ENCODE measurements at places on chromosomes 16 and 17.

DNA sequence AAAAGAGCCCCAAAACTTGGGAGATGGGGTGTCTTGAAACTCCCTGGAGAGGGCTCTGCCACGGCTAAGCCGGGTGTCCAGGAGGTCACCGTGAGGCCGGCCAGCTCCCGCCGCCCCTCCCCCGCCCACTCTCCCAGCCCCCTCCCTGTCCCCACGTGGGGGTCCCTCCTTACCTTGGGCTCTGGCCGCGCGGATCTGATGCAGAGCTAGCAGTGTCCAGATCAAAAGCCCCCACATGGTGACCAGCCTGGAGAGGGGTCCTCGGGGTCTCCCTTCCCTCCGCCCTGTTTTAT, 447 bp downstream of the SDK2 start:
- DNase-seq: no peak

GRCh38 chr16:86783636-86784626, 205.6 kb downstream of the FOXL1 start:
- no peak for DNase-seq

GRCh38 chr17:75635610-75636202, 2.5 kb downstream of the SMIM5 start:
- no peak for DNase-seq

DNA sequence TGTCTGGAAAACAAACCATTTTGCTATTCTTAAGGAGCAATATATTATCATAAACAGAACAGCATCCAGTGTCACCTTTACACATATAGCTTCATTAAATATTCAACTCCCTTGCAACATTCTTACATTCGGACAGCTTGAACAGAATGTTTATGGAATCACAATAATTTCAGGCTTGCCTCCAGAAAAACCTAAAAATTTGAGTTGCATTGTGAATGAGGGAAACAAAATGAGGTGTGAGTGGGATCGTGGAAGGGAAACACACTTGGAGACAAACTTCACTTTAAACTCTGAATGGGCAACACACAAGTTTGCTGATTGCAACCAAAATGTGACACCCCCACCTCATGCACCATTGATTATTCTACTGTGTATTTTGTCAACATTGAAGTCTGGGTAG, 51.4 kb downstream of the TBC1D26 start:
- no peak for DNase-seq

GRCh38 chr17:66277191-66277590, 25.2 kb upstream of the PRKCA start:
- no peak for DNase-seq

- DNase-seq: no peak
Measured at GRCh38 chr16:86308514-86308913, 201.8 kb upstream of the FOXF1 start.
